Fibroblast of skin of left quadriceps (primary cell): ENCODE measurements at places on chromosomes 3 and 15.
A peak's percentile ranks its signal among the peaks of the same experiment; 100 is the strongest.

DNA sequence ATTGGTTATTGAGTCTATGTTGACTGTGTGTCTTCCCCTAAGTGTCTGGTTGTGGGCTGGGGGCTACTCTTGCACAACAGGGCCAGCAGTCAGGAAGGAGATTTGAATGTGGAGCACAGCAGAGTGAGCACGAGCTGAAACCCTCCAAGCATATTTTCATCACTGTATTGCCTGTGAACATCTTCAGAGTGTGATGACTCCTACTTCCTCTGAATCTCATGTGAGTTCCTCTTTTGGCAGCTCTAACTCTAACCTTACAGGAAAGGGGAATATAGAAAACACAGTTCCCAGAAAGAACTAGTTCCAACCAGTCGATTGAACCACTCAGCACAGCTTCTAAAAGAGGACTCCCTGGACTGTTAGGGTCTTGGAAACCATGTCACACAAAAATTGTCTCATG lies 211.6 kb downstream of the RAP2B start:
- no peak for DNase-seq

DNA sequence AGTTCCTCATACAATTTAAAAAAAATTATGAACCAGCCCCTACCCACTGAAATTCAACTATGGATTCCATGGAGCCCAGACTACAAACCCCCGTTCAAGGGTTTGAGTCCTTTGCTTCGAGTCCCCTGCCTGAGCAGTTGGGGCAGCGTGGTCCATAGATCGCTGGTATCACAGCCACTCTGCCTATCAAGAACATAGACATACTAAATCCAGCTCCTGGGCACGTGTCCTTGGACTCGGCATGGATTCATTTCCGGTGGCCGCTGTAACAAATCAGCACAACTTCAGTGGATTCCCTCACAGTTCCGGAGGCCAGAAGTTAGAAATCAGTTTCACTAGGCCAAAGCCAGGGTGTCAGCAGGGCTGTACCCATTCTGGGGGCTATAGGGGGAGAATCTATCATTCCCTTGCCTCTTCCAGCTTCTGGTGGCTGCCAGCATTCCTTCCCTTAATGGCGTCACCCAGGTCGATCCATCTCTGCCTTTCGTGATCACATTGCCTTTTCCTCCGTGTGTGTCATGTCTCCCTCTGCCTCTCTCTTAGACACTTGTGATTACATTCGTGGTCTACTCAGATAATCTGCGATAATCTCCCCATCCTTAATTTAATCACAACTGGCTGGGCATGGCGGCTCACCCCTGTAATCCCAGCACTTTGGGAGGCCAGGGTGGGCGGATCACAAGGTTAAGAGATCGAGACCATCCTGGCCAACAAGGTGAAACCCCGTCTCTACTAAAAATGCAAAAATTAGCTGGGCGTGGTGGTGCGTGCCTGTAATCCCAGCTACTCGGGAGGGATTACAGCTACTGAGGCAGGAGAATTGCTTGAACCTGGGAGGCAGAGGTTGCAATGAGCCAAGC lies 4.6 kb upstream of the TMEM44 start:
- DNase-seq = no peak

DNA sequence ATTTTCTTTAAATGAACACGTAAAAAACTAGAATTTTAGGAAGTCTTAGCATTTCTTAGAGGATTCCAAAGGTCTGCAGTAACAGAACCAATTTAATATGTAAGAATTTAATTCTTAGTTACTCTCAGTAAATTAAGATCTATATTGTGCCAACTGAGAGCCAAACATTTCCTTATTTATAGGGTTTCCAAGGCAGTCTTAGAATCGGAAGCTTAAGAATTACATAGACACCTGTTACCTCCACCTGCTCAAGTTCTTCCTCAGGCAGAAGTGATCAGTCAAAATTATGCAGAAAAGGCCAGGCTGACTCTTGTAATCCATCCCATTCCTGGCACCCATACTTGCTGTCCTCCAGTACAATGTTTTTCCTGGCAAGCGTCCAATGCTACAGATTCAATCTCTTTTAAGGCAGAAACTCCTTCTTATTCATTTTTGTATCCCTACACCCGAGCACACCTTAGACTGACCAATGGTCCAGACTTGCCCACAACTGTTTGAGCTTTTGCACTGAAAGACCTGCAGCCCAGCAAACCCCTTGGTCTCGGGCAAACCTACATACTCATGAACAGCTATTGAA lies 64.3 kb downstream of the NCEH1 start:
- DNase-seq = no peak

DNA sequence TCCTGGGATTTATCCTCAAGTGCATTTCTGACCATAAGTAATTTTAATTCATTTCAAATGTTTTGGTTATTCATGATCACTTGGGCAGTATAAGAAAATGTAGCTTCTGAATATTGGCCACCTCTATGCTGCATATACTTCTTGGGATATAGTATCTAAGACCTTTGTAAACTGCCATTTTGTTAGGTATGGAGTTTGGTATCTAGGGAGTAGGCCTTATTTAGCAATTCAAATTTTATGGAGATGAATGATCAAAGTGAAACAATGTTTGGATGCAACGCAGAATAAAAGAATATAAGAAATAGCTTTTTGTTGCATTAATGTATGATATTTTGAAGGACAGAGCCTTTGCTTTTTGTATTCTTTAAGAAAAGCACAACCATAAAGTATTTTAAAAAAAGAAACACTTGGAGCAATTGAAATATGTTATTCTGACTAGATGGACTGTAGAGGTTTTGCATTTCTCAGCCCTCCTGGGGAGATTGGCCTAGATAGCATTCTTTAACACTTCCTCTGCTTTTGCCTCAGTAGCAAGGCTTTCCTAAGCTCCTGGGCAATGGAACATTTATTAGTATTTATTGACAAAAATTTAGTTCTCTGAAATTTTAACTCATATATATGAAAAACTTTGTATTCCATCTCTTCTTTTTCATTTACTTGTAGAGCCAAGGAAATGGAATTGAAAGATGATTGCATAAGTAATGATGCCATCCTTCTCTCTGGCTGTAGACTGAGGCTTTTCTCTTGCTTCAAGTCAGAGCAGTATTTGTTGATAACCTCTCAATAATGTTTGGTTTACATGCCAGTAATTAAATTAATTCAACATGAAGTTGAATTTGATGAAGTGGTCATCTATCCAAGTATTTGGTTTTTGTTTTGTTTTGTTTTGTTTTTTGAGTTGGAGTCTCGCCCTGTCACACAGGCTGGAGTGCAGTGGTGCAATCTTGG lies 61.8 kb upstream of the UTS2B start:
- no peak for DNase-seq

DNA sequence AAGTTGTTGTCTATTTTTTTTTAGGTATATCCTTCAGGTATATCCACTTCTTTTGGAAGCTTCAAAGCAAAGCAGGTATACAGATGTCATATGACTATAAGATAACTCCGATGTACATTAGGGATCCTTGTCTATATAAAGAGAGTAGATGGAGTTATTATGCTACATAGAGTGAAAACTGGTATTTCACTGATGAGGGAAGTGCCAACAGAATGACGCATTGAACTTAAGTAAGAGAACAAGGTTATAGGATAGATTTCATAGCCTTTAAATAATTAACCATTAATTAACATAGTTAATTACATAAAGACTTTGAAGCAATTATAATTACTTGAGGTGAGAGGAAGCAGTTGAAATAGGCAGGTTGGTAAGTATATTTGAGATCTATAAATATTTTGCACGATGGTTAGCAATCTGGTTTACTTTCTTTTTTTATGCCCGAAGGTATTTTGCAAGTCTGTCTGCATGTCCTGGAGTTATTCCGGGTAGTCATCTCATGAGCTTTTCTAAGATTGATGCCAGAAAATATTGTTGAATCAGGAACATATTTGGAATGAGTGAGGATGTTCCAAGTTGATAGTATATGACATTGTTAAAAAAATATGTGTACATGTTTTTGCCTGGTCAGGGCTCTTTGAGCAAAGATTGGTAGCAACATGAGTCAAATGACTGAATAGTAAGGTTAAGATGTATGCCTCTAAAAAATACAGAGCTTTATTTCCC lies 299.5 kb upstream of the KCNMB2 start:
- peak; percentile 43 for DNase-seq

DNA sequence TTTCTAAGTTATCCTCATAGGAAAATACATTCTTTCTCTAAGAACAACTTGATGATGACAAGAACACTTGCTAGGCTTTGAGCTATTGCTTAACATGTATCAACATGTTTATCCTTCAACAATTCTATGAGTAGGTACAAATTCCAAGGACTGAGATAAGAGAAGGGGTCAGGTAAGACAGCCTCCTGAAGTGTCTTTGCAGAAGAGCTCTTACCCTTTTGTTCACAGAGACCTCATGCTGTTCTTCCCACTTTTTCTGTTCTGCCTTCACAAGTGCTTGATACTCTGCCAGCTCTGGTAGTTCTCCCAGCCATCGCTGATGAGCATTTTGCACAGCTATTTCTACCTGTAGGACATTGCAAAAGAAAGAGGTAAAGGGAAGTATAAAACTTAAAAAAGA lies 50.9 kb downstream of the CEP152 start:
- no peak for DNase-seq

- DNase-seq = no peak
Measured at GRCh38 chr3:12840591-12841148, 695 bp downstream of the RPL32 start.

- DNase-seq = no peak
Measured at GRCh38 chr3:143576568-143577270, 271.5 kb downstream of the SLC9A9 start.

GRCh38 chr15:60369696-60370095 lies 28.1 kb downstream of the ANXA2 start:
- DNase-seq = no peak

DNA sequence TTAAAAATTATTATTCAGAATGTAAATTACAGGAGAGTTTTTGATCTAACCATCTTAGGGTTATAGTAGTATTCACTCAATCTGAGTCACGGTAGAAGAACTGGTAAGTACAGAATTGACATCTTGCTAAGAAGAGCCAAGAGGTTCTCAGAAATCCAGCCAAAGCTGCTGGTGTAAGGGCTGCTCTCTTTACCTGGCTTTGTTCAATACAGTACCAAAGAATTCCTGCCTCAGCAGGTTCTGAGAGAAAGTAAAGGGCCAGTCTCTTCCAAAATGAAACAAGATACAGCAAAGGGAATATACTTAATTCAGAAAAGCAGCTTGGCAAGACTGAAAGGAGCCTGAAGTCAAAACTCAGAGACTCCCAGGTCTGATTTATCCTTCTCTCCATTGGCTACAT lies 193.1 kb downstream of the TNIK start:
- DNase-seq = no peak

GRCh38 chr3:186239321-186239720 lies 122.7 kb downstream of the DGKG start:
- no peak for DNase-seq

DNA sequence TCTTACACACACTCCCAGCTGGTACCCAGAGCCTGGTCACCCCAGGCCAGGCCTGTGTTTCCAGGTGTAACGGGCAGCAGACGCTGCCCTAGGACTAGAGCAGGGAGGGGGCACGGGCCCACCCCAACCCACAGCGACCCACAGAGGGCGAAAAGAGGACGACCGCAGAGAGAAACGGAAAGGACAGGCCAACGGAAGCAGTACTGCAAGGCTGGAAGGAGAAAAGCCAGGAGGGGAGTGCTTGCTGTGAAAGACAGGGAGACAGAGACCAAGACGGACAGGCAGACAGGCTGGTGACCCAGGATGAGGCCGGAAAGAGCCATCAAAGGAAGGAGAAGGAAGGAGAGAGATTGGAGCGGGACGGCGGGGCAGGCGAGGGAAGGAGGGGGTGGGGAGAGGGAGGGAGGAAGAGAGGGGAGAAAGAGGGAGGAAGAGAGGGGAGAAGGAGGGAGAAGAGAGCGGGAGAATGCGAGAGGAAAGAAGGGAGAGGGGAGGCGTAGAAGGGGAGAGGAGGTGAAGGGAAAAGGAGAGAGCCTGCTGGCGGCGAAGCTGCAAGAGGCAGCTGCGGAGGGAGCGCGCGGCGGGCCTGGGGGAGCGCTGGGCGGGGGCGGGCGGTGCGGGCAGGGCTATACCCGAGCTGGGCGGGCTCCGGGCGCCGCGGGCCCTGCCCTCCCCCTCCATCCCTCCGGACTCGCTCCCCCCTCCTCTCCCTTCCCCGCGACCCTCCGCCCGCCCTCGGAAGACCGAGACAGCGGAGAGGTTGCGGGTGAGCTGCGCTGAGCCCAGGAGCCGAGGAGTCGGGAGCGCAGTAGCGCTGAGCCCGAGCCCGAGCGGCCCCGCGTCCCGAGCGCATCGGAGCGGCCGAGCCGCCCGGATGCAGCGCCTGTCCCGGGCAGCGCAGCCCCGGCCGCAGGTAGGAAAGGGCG lies at the start of gene SLC6A1:
Gene SLC6A1, plus strand, starts transcription at position 732 of the 926 bp plus-strand sequence. CDS start 24,464 bp downstream, outside the sequence.
- DNase-seq = no peak

DNA sequence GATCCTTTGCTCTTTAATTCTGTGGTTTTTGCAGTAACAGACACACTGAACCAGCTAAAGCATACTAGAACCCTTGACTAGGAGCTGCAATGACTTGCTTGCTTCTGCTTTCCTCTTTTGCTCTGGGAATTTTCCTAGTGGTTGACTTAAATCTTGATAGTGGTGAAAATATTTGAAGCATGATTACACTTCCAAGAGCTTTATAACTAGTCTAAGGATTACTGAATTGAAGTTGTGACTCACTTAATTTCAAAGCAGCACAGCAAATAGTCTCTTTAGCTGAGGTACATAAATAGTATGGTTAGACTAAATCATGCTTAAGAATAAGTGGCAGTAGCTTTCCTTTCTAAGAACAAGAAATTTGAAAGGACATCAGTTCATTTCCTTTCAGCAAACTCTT lies 513.5 kb upstream of the GBE1 start:
- DNase-seq = no peak

DNA sequence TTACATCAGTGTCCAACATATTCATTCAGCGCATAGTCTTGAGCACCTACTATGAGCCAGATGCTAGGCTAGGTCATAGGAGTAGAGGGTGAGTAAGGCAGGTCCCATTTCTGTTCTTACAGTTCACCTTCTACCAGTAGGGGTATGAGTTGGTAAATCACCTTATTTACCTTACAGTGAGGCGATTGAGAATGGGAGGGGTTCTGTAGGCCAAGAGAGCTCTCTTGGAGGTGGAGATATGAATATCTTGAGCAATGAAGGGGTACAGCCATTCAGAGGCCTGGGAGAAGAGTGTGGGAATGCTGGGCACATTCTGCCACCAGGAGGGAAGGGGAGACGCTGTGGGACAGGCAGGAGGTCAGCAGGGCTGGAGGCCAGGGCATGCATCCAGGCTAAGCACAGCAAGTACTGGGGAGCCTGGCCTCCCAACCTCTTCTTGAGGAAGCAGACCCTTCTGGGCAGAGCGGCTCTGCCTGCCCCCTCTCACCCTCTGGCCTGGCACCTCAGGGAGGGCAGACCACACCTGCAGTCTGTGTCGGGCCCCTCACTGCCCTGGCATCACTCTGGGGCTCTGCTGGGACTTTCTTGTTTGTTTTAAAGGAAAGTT lies 123.4 kb downstream of the EEFSEC start:
- DNase-seq = no peak

GRCh38 chr3:158097593-158098308 lies 8.5 kb downstream of the SHOX2 start:
- no peak for DNase-seq

- DNase-seq = no peak
Measured at GRCh38 chr3:69052472-69052898, 352 bp upstream of the TMF1 start.

DNA sequence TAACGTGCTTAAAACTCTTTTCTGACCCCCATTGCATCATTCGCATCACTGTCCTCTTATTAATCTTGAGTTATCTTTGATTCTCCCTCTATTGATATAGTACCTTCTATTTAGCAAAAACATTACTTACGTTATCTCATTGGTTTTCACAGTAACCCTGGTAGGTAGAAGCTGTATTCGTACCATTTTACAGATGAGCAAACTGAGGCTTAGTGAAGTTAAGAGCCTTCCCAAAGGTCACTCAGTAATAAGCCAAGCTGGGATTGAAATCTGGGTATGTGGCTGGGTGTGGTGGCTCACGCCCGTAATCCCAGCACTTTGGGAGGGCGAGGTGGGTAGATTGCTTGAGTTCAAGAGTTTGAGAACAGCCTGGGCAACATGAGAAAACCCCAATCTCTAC lies 244.0 kb downstream of the THSD4 start:
- no peak for DNase-seq
